ENCODE measurements at places on chromosomes 2 and 18. TPM values are rescaled to one million over a fixed set of nuclear protein-coding genes. Genes with fewer than 3 reads are reported as not detected.
A peak's percentile ranks its signal among the peaks of the same experiment; 100 is the strongest.

DNA sequence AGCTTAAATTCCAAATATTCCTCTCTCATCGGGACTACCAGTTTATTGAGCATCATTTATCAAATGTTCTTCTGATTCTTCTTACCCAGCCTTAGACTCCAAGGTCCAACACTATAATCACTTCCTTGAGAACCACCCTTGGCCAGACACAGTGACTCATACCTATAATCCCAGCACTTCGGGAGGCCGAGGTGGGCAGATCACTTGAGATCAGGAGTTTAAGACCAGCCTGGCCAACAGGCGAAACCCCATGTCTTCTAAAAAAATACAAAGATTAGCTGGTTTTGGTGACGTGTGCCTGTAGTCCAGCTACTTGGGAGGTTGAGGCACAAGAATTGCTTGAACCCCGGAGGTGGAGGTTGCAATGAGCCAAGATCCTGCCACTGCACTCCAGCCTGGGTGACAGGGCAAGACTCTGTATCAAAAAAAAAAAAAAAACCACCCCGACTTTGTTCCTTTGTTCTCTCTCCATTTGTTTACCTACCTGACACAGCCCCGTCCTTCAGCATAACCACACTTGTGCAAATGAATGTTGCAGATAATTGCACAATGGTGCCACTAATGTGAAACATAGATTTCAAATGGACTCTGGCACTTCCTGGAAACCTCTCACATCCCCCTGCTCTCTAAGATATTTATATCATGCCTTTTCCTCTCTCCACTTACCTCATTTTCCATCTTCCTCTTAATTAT, 38.9 kb upstream of the LPIN2 start:
- no peaks in the 10 kb centered on the region for H3K36me3 ChIP-seq
- H3K27me3 ChIP-seq: no peaks in the 10 kb centered on the region
- H3K27ac ChIP-seq: no peak overlapping the region
- peak; percentile 37 for DNase-seq
- H3K4me3 ChIP-seq: no peak overlapping the region
- no peaks in the 10 kb centered on the region for H3K4me1 ChIP-seq

GRCh38 chr18:4102901-4103300, 352.2 kb downstream of the DLGAP1 start:
- H3K36me3 ChIP-seq: no peaks in the 10 kb centered on the region
- H3K27ac ChIP-seq: no peak overlapping the region
- no peak for DNase-seq
- H3K4me1 ChIP-seq: no peaks in the 10 kb centered on the region
- H3K27me3 ChIP-seq: no peaks in the 10 kb centered on the region
- no peak overlapping the region for H3K4me3 ChIP-seq

GRCh38 chr2:23585273-23586170, 200.5 kb downstream of the KLHL29 start:
- H3K4me1 ChIP-seq: peaks cover 21% of the 10 kb centered on the region
- DNase-seq: no peak
- no peak overlapping the region for H3K27ac ChIP-seq
- no peak overlapping the region for H3K4me3 ChIP-seq
- no peaks in the 10 kb centered on the region for H3K27me3 ChIP-seq
- no peaks in the 10 kb centered on the region for H3K36me3 ChIP-seq

DNA sequence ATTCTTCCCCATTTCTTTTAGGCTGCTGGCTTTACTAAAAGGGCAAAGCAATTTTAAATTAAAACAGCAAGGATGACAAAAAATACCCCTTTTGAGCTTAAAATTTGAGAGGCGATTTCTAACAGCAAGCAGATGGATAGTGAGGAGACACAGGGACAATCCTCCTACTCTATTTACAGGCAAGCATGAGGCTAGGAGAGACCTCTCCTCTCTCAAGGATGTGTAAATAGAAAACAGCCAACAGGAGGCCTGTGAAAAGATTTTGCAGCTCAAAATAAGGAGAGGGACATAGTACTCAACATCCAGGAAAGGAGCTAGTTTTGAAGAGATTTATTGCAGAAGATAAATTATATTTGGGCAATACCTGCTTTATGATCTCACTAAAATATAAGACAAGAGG, 53.8 kb downstream of the LINC00305 start:
- no peaks in the 10 kb centered on the region for H3K27me3 ChIP-seq
- H3K4me1 ChIP-seq: no peaks in the 10 kb centered on the region
- no peak for DNase-seq

Gene REG3A
- not detected for total RNA-seq

Gene TSPYL6
- total RNA-seq: not detected

- no peak overlapping the region for H3K27ac ChIP-seq
- no peak overlapping the region for H3K4me3 ChIP-seq
- DNase-seq: no peak
- H3K36me3 ChIP-seq: no peaks in the 10 kb centered on the region
- H3K27me3 ChIP-seq: no peaks in the 10 kb centered on the region
Observed at GRCh38 chr2:233837694-233838229, 16.6 kb downstream of the HJURP start.

DNA sequence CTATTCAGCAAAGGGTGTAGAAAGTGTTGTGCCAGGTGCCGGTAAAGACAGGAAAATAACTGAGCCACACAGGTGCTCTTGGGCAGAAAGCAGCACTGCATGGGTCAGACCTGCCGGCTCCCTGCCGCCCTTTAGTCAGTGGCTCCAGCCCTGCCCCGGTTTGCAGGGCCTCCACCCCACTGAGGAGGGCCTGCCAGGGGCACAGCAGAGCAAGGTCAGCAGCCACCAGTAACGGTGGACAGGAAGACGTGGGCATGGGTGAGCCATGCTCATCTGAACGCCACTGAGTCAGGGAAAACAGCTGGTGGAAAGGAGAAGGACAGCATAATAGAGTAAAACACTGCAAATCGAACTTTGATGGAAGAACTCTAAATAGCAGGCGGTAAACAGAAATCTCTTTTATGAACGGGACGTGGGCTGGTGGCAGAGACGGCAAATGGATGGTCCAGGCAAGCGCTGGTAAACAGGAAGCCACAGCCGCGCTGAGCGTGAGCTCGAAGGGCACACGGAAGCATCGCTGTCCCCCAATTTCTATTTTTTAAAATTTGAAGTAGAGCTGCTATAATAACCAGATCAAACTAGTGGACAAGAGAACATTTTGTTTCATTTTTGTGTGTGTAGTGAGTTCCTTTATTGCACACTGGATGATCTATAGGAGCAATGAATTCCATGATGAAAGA, 141.8 kb upstream of the ALKAL2 start:
- no peak for DNase-seq
- H3K4me1 ChIP-seq: no peaks in the 10 kb centered on the region
- no peaks in the 10 kb centered on the region for H3K36me3 ChIP-seq
- H3K27me3 ChIP-seq: no peaks in the 10 kb centered on the region
- H3K27ac ChIP-seq: no peak overlapping the region
- no peak overlapping the region for H3K4me3 ChIP-seq

DNA sequence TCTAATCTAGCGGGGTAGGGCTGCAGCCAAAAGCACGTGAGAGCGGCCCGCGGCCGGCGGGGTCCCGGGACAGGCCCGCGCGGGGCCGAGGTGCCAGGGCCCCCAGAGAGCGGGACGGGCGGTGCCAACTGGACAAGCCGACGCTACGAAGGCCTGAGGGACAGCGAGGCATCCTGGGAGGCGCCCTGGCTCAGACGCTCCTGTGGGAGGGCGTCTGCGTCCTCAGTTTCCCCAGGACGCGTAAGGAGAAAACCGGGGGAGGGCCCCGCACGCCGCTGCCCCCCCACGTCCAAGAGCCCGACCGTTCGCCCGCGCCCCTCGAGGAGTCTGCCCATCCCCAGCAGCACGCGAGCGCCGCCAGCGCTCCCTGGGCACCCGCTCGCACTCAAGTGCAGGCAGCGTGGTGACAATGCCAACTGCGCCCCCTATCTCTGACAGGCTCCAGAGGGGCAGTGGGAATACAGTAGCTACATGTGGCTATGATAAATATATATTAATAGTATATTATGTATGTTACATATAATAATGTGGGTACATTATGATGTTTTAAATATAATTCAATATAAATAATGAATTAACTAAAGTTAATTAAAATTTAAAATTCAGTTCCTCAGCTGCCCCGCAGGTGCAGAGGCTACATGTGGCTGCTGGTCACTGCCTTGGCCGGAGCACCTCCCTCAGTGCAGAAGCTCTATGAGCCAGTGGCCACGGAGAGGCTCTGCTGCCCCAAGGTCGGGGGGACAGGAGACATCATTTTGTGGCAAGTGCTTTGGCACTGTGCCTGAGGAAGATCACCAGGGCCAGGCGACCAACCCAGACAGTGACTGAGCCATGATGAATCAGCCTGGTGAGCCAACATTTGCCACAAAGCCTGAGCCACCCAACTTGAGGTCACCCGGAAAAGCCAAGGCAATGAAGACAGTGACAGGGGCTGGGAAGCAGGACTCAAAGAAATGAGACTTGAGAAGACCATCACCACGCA, 5.5 kb upstream of the SFT2D3 start:
- no peaks in the 10 kb centered on the region for H3K36me3 ChIP-seq
- H3K27ac ChIP-seq: no peak overlapping the region
- DNase-seq: peak; percentile 67
- no peak overlapping the region for H3K4me3 ChIP-seq
- peaks cover 10% of the 10 kb centered on the region for H3K4me1 ChIP-seq

DNA sequence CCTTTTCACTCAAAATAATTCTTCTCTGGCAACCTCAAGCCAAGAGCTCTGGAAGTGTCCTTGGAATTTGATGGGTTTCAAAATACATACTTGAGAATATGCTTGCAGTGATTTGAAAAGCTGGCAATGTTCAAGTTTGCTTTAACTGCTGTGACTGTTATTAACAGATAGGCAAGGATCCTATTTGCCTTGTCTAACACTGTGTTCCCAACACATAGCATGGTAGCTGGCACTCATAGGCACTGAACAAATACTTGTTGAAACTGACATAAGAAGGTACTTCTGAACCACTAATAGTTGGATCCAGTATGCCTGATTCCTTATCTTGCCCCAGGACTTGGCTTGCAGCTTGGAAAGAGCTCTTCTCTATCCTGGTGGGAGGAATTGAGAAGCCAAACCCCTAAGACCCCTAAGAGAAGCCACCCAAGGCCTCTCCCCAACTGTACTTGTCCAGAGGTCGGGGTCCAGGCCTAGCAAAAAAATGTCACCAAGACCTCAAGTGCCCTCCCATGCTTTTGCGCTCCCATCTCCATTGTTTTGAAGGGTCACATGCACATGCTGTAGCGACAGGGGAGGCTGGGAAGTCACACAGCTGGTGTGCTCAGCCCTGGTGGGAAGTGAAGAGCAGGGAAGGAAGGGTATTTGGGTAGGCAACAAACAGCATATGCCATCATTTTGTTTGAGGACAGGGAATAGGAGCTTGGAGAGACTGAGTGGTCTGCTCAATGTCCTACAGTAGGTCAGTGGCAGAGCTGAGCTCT, 118.4 kb upstream of the HAAO start:
- peak; percentile 10 for DNase-seq
- no peak overlapping the region for H3K4me3 ChIP-seq
- H3K27ac ChIP-seq: no peak overlapping the region
- H3K36me3 ChIP-seq: no peaks in the 10 kb centered on the region
- no peaks in the 10 kb centered on the region for H3K27me3 ChIP-seq

Gene SCN7A
- 8.5 TPM for total RNA-seq

DNA sequence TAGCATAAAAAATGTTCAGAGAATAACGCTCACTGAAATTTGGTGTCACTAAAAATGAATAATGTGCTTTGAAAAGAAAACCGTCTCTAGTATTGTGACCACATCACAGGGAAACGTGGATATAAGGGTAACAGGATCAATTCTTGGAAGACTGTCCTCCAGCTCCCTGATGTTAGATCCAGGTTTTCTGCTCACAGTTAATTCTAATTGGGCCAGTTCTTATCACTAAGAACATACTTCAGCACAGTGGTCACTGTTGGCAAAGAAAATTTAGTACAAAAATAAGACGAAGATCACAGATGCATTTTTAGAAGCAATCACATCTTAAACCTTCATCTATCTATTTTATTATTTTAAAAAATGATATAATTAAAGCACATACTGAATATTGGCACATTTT, 57.0 kb upstream of the CD226 start:
- no peak for DNase-seq
- no peaks in the 10 kb centered on the region for H3K27me3 ChIP-seq
- H3K4me3 ChIP-seq: no peak overlapping the region
- H3K27ac ChIP-seq: no peak overlapping the region
- no peaks in the 10 kb centered on the region for H3K36me3 ChIP-seq

Gene ALKAL2
- total RNA-seq: 40.3 TPM

Gene FAM161A
- total RNA-seq: 1.1 TPM
